ENCODE measurements at places on chromosomes 4 and X.

DNA sequence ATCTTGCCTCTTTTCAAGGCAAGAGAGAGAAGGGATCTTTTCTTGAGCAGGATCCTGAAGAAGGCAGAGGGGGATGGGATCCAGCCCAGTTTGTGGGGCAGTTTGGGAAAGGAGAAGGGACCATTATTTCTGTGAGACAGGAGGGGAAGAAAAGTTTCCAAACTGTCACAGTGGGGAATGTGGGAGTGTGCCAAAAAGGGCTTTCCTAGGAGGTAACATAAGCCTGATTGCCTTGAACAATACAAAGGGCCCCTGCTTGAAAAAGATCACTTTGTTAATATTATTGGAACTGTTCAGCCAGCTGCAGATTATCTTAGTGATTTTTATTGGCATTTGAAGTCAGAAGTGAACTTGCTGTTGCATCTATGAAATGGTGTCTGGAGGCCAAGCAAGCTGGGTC lies 55.2 kb downstream of the MTM1 start:
- DNase-seq, result no peak

DNA sequence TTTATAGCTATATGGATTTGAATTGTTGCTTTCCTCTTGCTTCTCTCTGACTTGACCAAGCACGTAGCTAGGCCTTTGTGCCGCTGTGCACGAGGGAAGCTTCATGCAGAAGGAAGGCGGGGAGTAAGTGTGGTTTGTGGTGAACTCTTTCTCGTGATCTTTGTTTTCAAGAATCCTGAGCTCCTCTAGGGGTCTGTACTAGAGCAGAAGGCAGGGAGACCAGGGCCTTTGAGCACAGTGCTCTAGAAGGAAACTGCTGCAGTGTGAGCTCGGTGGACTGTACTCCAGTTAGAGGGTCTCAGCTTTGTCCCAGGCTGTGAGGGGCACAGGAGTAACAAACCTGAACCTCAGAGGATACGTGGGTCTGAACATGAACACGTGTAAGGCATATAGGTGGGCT lies 49.0 kb downstream of the AGA start:
- no peak for DNase-seq

DNA sequence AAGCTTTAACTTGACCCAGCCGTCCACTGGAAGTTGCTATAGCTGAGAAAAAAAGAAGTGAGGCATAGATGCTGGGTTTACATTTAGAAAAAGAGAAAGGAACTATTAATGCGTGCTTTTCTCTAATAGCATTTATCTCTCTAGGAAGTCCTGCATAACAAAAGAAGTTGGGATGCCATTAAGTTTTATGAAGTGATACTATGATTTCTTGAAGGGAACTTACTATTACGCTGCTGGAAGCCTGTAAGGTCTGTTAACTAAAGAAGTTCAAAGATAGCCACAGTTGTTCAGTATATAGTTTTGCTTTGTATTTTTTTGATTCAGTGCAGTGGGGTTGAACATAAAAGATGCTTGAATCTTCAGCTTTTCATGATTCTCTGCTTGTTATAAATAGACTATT lies 203.4 kb downstream of the CCSER1 start:
- no peak for DNase-seq

- DNase-seq, result no peak
These were observed 36.2 kb downstream of the NHS start for GRCh38 chrX:17411205-17411604.

- no peak for DNase-seq
These were observed 32.3 kb downstream of the GRK4 start for GRCh38 chr4:2995546-2996265.

DNA sequence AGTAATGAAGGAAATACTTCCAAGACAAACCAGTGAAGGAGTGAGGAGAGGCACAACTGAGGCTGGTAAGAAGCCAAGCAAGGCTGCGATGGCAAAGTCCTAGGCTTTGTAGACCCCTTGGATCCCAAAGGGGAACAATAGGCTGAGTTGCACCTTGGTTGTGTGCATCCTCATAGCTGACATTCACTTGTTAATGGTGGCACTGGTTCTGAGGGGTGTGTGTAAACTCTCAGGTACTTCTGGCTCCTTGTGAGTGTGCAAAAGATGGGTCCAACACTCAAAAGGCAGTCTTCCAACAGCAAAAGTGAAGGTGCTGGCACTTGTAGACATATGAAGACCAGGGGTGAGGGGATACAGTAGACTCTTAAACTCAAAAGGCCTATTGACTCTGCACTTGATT lies 60.5 kb downstream of the CCNG2 start:
- DNase-seq, result no peak

GRCh38 chrX:63765712-63766111 lies 19.3 kb downstream of the ARHGEF9 start:
- no peak for DNase-seq

DNA sequence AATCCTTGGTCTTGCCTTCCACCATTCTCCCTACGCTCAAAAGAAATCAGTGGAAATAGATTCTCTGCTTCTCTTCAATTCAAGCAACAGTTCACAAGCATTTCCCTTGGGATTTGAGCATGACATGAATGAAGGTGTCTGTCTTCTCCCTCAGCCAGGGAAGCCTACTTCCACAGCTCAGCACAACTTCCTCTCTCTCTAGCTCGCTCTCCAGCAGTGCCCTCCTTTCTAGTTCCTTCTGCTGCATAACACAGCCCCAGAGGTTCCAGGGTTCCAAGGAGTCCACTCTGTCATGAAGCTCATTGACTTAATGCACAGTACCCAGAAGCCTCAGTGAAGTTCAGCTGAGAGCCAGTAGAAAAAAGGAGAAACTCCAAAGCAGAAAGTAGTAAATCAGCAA lies 81.3 kb downstream of the PLS3 start:
- no peak for DNase-seq

- DNase-seq, result no peak
These were observed 288.6 kb downstream of the EPHA5 start for GRCh38 chr4:65381648-65382047.
